Activated CD4-positive, alpha-beta T cell treated with anti-CD3 and anti-CD28 coated beads, Interleukin-10, Interleukin-2, amounts not matched to agents 100 ng/mL and 50 ng/mL, durations not matched to agents 16 hours and 8 hours (primary cell): ENCODE measurements at places on chromosomes 2 and 18.
A peak's percentile ranks its signal among the peaks of the same experiment; 100 is the strongest.

DNA sequence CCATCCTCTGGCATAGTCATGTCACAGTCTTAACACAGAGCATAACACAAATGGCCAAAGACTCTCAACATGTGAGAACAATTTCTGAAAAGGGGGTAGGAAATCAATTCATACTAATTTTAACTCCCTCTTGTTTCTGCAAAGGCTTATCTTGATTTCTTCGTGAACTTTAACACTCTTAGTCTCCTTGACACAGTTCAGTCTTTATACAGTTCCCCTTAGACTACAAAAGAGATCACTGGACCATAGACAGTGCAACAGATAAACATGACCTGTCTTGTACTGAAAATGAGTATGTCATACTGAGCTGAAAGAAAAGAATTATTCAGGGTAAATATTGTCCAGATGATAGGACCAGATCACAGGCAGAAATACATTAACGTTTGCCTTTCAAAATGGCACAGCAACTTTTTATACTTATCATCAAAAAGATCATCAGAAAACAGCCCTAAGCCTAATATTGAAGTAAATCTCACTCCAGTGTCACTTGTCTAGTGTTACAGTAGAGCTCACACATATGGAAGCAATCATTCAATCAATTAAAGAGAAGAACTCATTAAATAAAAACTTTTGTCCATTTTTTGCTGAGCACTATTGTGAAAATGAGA is 56.4 kb upstream of the VRK2 start:
- DNase-seq, result no peak

DNA sequence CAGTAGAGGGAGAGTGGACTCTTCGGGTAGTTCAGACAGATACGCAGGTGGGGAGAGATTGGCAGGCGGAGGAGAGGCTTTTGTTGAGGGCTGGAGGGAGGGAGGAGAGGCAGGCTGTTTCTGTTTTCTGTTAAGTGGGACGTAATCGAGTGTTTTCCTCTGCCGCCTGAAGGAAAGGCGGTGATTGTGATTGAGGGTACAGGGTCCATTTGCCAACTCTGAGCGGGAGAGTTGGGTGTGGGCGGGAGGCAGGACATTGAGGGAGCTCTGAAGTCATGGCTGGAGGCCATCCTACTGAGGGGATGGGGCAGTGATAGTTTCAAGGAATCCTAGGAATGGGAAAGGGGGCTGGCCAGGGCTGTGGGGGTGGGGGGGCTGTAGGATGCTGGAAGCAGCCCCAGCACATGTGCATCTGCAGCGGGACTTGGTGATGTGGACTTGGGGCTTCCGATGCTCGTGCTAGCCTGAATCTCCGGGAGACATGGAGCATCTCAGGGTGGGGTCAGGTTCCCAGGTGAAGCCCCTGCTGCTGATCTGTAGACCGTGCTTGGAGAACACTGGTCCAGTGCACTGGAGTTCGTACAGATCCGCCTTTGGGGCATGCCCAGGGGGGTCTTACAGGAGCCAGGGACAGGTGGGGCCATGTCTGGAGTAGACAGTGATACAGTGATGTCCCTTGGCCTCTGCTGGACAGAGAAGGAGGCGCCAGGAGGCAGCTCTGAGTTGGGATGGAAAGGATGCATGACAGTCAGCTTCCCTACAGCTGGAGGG is 167.5 kb downstream of the AGAP1 start:
- DNase-seq, result no peak

- no peak for DNase-seq
Measured at GRCh38 chr2:157771234-157771633, 104.9 kb downstream of the ACVR1 start.

GRCh38 chr18:9389706-9390105 is 55.1 kb downstream of the TWSG1 start:
- no peak for DNase-seq

DNA sequence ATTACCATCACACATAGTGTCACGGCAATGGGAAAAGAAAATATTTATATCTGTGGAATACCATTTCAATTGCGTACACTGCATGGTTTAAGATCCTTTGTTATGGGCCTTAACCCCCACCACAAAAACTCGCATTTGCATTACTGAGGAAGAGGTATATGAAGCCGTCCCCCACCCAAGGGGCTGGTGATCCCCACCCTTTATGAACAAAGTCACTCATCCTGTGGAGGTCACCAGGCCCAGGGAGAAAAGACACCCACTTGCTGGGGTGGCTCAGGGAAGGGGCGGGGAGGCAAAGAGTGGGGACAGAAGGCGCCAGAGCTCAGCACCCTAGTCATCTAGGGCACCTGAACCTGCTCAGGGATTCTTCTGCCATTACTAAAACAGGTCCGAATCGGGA is 133.8 kb downstream of the ZNF516 start:
- DNase-seq, result no peak

- DNase-seq, result no peak
Measured at GRCh38 chr2:9811679-9812511, 31.4 kb upstream of the TAF1B start.

- no peak for DNase-seq
Measured at GRCh38 chr2:45789961-45790723, 138.7 kb downstream of the PRKCE start.

GRCh38 chr18:44130376-44130942 is 550.2 kb upstream of the SETBP1 start:
- peak; percentile 22 for DNase-seq

GRCh38 chr2:241254904-241255351 is 60.5 kb downstream of the HDLBP start:
- no peak for DNase-seq

DNA sequence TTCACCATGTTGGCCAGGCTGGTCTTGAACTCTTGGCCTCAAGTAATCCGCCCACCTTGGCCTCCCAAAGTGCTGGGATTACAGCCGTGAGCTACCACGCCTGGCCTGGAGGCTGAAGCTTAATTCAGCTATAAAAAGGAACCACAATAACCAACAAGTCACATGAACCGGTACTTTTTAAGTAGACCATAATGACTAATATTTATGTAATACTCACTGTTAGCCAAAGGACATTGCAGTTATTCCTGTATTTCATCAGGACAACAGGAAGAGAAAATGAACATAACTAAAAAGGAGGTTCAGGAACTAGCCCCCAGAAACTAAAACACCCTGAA is 49.0 kb upstream of the TMEM87B start:
- DNase-seq, result no peak

DNA sequence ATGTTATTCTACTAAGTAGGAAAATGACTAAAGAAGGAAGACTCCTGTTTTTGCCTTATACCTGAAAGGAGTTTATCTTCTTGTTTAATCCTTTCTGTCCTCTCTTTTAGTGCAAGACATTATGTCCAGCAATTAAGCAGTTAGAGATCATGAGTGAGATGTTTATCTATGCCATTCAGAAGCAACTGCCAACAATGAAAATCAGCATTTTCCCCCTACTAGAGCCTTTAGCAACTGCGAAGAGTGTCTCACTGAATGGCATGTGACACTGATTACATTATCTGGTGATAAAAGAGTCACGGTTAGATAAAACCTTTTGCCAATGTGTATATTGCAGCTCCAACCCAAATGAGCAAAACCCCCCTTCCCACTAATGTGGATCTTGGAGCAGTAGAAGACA is 357.7 kb upstream of the SYT4 start:
- DNase-seq, result no peak

- no peak for DNase-seq
Measured at GRCh38 chr2:10005461-10006235, 37.7 kb upstream of the KLF11 start.

DNA sequence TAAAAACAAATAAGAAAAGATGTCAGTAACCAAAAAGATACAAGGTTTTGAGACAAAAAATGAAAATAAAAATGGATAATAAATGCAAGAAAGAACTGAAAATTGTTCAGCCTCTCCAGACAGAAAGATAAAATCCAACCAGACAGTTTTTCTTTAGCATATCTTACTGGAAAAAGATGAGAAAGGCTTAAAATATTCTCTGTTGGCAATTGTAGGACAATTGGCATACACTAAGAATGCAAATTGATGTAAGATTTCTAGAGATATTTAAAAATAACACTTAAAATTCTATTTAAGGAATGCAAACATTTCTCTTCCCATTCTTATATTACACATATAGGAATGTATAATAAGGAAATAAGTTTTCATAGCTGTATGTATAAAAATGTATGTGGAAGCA is 590.6 kb downstream of the DSC3 start:
- DNase-seq, result no peak

GRCh38 chr2:207257251-207258250 is 91.8 kb upstream of the KLF7 start:
- DNase-seq, result no peak

DNA sequence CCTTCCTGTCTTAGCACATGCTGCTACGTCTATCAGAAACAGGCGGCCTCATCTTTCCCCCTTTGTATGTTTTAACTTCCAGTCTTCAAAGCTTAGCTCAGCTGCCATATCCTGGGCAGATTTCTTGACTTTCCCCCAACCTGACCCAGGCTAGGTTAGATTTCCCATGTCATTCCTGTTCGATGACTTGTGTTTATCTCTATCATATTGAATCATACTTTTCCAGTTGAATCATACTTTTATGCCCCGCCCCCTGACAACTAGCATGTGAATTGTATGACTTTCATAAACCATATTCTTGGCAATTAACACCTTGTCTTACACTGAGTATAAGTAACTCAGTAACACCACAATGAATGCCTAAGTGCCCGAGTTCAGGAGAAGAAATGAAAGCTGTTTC is 128.3 kb downstream of the CYRIA start:
- no peak for DNase-seq
